Effector memory CD4-positive, alpha-beta T cell (primary cell): ENCODE measurements at places on chromosomes 2 and 18.

GRCh38 chr2:181326661-181327060 lies 130.5 kb upstream of the ITGA4 start:
- DNase-seq, result no peak

DNA sequence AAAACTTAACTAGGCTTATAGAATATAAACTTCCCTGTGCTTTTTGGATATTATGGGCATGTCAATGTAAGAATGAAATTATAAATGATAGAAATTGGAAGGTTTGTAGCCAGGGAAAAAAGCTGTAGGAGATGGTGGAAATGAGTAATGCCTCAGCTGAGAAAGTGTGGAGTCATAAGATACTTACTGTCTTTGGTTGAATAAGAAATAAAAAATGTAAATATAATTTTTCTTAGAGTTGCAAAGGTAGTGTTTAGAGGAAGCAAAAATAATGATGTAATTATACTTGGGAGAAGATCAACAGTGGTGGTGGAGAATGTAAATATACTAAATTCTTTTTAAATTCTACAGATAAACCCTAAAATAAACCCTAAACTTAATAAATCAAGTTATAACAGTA lies 26.2 kb upstream of the RND3 start:
- DNase-seq, result no peak

DNA sequence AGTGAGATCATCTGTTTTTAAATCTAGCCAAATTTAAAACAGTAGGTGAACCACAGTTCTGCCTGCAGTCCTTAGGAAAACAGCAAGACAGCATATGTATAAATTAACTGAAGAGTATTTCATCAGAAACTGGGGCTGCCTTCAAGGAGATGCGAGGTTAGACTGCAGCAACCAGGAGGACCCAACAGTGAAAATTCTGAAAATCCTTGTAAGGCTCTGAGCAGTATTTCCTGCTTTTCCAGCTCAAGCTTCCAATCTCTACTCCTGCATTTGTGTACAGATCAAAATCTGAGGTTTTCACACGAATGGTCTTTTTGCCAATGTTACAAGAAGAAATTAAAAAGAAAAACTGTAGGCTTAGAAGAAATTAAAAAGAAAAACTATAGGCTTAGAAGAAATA lies 43.7 kb downstream of the CERKL start:
- no peak for DNase-seq

GRCh38 chr18:46411867-46412690 lies 244.9 kb downstream of the LOXHD1 start:
- DNase-seq, result no peak

GRCh38 chr2:177143444-177143843 lies 69.2 kb upstream of the HNRNPA3 start:
- no peak for DNase-seq

DNA sequence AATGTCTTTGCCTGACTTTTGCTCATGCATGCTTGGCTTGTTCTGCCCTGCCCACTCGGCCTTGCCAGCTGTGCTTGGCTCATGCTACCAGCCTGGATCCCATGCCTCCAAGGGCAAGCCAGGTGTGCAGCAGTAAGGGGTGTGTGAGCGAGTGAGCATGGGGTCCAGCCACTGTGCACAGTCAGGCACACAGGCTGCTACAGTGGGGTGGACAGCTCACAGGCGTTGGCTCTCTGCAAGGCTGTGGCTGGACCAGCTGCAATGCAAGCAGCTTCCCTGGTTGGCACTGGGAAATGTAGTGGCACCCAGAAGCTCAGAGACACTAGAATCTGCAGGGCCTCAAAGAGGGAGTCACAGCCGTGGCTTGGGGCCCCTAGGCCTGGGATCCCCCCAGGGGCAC lies 529.7 kb downstream of the DSC3 start:
- DNase-seq, result no peak

DNA sequence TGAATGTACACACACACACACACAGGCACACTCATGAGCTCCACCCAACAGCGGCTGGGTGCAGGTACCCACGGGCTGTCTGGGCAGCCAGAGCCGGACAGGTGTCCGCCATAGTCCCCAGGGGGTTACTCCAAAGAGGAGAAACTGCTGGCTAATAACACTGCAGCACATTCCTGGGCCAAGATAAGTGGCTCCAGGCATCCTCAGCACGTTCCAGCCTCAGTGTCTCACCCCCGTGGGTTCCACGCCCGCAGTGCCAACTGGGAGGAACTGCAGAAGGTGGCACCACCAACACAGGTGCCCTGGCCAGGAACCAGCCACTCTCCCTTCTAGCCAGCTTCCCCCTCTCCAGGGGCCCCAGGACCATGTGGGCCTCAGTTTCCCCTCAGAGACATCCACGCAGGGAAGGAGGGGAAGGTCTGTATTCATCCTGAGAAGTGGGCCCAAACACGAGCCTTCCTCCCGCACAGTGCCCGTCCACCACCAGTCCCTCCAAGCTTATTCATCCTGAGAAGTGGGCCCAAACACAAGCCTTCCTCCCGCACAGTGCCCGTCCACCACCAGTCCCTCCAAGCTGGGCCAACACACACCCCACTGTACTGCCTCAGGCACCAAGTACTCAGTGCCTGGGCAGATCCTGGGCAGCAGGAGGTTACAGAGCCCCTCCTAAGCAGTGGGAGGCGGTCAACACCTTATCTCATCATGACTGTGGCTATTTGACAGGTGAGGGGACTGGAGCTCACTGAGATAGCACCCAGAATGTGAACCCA lies 47.6 kb downstream of the TNS1 start:
- no peak for DNase-seq

DNA sequence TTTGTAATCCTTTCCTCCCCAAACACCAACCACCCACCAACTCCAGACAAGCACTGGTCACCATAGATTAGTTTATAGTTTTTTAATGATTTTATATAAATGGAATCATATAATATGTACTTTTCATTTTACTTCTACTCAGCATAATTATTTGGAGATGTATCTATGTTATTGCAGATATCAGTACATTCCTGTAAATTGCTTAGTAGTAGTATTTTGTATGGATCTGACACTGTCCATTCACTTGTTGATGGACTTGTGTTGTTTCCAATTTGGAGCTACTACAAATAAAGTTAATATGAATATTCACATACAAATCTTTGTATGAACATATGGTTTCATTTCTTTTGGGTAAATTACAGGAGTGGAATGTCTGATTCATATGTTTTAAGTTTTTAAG lies 31.0 kb downstream of the ZC3H15 start:
- no peak for DNase-seq

GRCh38 chr2:240559286-240559685 lies 871 bp upstream of the DUSP28 start:
- no peak for DNase-seq
